NCI-H2107 (cell line): ENCODE measurements at places on chromosomes 16 and 17.

DNA sequence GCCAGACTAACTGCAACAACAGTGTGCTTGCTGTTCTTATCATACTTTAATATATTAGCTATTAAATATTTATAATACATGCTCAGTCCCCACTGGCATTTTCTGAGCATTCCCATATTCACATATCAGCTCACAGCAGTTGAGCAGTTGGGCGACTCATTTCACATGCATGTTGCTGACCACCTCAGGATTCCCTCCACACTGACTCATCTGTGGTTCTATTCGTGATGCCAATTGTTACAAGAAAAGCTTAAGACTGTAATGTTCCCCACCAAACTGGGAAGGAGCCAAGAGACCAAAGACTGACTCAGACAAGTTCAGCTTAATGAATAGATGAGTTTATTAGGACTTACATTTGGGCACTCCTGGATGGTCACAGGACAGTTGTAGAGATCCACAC, 100.3 kb upstream of the KIF2B start:
- no peak for DNase-seq

DNA sequence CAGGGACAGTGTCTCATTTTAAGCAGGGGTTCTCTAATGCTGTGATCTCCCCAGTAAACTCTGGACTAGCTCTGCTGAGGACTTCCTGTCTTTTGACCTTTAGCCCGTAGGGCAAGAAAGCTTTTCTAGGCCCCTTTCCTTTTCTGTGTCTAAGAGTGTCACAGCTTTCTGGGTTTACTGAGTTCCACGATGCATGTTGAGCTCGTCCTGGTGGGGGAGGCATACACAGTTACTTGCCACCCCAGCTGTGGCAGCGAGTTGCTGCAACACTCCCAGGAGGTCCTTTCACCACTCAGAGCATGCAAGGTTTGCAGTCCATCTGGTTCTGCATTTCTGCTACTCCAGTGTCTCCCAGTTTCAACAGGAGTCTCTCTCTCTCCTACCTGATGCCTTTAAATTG, 23.7 kb downstream of the NOD2 start:
- no peak for DNase-seq

DNA sequence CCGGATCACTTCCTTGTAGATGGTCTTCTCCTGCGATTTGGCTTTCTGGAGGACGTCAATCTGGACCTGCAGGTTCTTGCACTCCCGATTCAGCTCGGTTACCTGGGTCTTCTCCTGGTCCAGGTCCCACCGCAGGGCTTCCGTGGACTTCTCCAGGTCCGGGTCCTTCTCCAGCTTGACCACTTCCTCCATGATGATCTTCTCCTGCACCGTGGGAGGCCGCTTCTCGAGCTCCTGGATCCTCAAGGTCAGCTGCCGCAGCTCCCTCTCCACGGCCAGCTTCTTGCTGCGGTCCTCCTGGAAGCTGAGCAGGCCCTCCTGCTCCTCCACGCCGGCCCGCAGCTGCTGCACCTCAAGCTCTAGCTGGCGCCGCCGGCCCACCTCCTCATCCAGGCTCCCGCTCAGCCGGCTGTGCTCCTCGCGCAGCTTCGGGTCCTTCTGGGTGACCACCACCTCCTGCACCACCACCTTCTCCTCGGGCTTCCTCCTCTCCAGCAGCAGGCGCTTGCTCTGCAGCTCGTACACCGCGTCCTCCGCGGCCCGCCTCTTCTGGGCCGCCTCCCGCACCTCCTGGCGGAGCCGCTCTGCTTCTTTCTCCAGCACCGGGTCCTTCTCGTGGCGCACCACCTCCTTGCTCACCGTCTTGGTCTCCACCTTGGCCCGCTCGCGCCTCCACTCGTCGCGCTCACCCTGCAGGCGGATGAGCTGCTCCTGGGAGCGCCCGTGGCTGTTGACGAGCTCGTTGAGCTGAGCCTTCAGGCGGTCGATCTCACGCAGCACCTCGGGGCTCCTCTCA, 8.2 kb downstream of the CDK3 start:
- no peak for DNase-seq

DNA sequence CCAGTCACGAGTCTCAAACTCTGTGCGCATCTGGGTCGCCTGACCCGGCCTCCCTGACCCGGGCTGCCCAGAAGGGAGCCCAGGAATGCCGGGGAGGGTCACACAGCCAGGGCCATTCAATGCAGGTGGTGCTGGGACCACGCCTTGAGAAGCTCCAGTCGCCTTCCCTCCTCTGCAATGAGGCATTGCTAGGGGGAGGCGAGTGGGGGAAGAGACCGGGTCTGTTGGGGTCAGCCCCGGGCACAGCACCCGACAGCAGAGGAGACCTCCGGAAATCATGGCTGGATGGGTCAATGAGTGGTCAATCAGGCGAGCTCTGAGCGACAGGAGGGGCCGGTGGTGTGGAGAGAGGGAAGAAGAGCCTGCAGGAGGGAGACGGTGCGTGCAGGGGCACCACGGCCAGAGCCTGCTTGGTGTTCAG, 13.3 kb downstream of the JPH3 start:
- no peak for DNase-seq

DNA sequence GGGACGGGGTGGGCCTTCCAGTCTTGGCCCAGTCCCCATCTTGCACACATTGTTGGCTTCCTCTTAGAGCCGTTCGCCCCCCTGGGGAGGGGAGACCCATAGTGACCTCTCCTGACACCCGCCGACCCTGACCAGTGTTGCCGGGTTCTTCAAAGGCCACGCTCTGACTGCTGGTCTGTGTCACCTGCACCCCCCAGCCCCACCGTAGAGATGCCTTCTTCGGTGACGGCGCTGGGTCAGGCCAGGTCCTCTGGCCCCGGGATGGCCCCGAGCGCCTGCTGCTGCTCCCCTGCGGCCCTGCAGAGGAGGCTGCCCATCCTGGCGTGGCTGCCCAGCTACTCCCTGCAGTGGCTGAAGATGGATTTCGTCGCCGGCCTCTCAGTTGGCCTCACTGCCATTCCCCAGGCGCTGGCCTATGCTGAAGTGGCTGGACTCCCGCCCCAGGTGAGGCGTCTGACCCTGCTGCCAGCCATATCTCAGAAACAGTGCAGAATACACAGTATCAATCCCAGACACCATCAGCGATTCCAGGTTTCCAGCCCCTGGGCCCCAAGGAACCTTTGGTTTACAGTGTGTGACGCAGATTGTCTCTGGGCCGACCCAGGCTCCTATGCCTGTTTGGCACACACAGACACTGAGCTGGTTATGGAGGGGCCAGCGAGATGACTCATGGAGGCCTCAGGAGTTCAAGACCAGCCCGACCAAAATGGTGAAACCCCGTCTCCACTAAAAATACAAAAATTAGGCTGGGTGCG, 1.3 kb downstream of the SLC26A11 start:
- no peak for DNase-seq

GRCh38 chr17:266701-267667, 85.5 kb upstream of the DOC2B start:
- DNase-seq, result no peak

DNA sequence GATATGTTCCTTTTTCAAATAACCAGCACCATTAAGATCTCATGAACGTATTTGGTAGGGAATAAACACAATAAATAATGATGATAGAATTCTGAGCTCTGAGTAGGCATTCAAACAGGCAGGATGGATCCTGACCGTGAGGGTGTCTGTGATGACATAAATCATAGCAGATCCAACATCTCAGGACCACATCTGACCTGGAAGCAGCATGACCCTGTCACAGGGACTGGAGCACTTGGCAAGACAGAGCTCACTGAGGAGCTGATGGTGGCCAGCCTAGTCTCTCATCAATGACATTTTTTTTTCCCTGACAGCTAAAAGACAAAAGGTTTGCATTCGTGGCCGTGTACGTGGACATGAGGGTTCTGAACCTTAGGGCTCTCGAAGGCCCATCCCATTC, 337.5 kb downstream of the NPIPA8 start:
- no peak for DNase-seq

GRCh38 chr16:11400076-11400475, 54.8 kb downstream of the RMI2 start:
- DNase-seq, result no peak

DNA sequence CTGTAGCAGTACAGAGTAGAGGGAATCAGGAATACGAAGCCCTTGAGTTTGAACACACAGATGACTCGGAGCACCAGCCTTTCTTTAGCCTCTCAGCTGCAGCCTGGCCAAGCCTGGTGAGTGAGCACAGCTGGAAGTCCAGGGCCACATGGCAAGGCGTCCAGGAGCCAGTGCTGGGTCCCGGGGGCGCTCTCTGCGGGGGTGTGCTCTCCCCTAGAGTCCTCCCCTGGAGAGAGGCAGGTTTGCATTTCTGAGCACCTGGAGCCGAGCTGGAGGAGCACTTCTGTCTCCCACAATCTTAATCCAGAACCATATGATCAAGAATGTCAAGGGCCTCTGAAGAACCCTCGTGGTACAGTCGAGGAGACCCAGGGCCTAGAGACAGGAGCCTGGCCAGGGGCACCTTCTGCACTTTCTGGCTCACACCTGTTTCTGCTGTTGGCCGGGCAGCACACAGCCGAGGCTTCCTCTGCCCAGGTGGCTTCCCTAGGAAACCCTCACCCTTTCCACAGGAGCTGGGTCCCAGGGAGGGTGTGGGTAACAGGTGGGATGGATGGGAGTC, 78.3 kb downstream of the PLD6 start:
- DNase-seq, result no peak

DNA sequence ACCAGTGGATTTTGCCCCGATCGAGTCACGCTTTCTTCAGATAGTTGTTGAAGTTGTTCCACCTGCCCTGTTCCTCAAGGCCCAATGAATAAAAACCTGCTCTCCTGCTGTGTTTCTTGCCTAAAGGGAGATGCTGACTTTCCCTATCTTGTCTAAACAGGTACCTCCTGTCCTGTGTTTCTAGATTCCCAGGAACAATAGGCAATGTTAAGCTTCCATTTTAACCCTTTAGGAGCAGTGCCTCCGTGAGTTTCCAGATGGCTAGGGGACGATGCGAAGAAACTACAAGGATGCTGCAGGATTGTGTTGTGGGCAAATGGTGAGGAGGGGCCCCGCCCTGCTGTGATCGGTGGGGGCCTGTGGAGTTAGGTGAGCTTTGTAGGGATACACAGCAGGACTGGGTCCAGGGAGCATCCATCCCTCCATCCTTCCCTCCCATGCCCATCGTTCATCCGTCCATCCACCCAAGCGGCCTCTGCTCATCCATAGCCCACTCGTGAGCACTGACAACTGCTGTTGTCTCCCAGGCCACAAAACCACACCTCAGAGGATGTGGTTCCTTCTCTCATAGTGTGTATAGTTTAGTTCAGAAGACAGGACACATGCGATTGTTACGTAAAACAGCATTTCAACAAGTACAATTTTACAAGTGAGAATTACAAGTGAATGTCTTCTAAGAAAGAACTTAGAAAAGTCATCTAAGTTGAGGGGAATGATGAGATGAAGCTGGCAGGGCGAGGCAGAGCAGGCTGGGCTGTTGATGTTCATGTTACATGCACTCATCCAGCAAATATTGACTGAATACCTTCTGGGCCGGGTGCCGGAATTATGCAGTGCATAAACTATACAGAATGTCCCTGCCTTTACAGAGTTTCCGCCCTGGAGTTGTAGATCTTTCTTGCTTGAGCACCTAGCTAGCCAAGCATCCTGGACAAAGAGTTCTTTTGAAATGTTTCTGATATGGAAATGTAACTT, 5.2 kb downstream of the ARSG start:
- no peak for DNase-seq

- no peak for DNase-seq
These were observed at the start of gene MCRIP2 for GRCh38 chr16:641326-642188. Gene MCRIP2 (plus strand): TSS chr16:641828. CDS start chr16:641992, 164 bp downstream.

GRCh38 chr16:27353853-27354252, 40.1 kb downstream of the IL4R start:
- no peak for DNase-seq

- no peak for DNase-seq
These were observed 805 bp downstream of the HNF1B start for GRCh38 chr17:37743875-37744632.

GRCh38 chr16:59328961-59329360, 594.8 kb upstream of the GOT2 start:
- DNase-seq, result no peak

- peak; percentile 85 for DNase-seq
These were observed 14.0 kb upstream of the STAC2 start for GRCh38 chr17:39239640-39240314.

DNA sequence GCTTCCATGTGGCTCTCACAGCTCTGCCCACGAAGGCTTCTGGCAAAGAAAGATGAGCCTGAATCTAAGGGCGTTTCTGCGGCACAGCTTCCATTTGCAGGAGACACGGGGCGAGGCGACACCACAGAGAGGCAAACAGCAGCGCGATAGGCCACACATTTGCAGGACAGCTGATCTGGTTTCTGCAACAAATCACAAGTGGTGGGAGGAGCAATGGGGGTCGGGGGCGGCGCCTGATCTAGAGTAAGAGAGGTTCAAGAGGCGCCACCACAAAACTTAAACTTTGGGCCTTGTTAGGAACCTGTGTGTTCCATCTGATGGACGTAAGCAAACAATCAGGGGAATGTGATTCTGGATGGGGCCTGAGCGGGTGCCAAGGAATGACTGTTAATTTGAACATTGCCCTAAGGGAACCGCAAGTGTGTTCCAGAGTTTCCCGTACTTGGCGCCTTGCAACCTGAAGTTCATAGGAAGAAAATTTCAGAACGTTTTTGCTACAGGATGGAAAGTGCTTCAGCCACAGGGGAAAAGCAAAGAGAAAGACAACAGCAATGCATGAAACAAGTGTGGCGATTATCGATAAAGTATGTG, 18.9 kb upstream of the ENPP7 start:
- DNase-seq, result no peak

- DNase-seq, result no peak
These were observed 1.2 kb downstream of the TRIM65 start for GRCh38 chr17:75895370-75896155.

GRCh38 chr17:72481572-72481971, 360.8 kb downstream of the SOX9 start:
- DNase-seq, result no peak

- DNase-seq, result no peak
These were observed 50.2 kb downstream of the CDH11 start for GRCh38 chr16:65071433-65072311.

GRCh38 chr17:49553676-49554335, 21.9 kb upstream of the NXPH3 start:
- DNase-seq, result no peak

- no peak for DNase-seq
These were observed 8.2 kb upstream of the CIITA start for GRCh38 chr16:10868596-10869469.

DNA sequence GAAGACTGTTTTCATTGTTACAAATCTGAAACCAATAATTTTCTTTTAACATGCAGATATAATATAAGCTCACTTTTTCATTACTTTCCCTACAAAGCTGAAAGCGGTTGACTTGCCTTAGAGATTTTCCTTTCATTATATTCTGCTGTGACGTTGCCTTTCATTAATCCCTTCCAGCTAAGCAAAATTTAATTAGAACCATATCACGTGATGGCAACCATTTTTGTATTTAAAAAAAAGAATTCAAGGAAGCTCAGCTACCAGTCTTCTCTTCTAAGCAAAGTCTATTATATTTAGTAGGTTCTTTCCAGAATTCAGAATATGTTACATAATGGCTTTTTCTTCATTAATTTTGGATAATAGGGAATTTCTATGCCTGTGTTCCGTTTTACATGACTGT, 186.5 kb downstream of the PRKCA start:
- no peak for DNase-seq

- DNase-seq, result no peak
These were observed 27.2 kb downstream of the ABCC3 start for GRCh38 chr17:50661795-50662391.
